ENCODE measurements at places on chromosomes 11 and 22.

DNA sequence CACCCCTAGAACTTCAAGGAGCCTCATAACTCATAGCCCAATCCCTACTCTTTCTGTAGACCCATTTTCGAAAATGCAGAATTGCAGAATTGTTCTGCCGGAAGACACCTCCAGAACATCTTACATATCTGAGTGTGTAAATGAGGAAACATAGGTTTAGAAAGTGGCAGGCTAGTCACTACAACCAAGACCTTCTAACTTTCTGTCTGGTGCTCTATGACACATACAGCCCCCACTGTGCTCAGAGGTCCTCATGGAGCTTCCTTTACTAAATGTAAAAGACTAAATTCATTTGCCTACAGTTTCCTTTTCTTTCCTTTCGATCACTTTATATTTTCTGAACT is 132.1 kb upstream of the DDI1 start:
- DNase-seq: no peak

- no peak for DNase-seq
Measured at GRCh38 chr11:33387581-33387980, 130.4 kb downstream of the HIPK3 start.

DNA sequence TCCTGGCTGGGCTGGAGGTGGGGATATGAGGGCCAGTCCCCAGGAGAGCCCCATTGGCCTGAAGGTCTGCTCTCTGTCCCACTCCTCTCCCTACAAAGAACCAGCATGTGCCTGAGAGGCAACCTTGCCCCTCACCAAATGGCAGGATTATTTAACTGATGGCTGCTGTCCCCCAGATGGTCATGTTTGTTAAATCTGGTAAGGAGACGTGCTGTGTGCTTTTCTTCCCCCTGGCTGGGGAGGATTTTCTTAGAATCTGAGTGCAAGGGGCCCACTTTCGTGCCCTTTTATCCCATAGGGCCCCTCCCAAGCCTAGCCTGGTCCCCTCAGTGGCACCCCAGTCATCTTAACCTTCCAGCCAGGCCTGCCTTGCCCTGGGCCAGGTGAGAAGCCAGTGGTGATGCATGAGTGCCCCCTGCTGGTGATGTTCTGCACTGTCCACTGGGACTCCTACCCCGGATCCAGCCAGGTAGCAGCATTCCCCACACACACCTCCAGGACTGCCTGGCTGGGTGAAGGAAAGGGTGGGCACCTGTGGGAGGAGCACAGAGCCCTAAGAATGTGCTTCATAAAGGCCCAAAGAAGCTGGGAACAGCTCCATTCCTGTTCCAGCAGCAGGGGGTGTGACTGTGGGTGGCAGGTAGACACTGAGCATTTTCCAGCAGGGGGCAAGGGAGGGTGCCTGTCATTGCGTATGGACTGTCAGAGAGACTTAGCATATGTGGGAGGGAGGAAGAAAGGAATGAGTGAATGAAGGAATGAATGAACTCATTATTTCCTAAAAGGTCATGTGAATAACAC is 28.9 kb downstream of the MFNG start:
- peak; percentile 23 for DNase-seq

DNA sequence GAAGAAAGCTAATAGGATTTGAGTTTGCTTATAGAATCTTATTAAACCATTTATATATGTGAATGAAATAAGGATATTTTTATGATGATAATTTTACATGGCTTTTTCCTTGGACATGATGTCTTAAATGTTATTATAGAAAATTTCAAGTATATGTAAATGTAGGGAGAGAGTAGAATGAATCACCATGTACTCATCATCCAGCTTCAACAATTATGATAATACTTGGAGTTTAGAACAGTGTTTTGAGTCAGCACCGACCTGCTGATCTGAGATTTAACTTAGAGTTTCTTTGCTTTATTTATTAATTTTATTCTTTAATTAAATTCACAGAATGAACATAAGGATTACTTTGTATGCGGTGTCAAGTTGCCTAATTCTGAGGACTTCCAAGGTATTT is 193.5 kb downstream of the UVRAG start:
- peak; percentile 73 for DNase-seq

GRCh38 chr22:50268655-50269113 is 1.5 kb downstream of the MAPK11 start:
- no peak for DNase-seq

DNA sequence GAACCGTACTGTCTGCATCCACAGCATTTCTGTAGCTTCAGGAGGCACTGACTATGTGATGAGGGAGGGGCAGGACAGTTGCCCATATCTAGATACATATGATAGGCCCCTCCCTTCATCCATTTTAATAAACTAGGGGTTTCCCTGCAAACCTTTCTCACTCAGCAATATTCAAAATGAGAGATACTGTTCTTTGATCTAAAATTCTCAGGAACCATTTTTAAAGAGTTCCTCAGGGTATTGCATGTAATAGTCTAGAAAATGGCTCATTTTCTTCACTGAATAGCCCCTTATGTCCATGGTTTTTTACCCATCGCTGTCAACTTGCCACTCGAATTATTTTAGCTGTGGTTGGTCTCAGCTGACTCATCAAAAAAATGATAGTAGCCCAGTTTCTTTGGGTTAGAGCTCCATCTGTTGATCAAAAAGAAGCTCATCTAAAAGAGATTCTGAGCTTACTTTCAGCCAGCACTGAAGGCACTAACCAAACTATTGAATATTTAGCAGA is 37.0 kb upstream of the DNAJB7 start:
- peak; percentile 80 for DNase-seq

GRCh38 chr22:47919893-47920292 is 1157.4 kb downstream of the TBC1D22A start:
- DNase-seq: no peak

DNA sequence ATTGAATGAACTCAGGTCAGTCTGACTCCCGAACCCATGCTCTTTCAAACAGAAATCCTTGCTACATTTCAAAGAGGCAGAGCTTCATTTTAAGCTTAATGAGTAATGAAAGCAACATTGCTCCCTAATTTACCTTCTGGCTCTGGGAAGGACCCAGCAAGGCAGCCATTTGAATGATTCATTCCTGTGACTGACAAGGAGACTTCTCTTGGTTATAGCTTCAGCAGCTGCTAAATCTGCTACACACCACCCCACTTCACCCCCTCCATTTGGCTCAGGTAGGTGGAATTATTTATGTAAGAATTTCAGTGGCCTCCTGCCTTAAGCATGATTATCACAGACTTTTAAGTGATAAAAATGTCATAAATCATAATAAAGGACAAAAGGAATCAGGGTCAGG is 117.7 kb downstream of the KCNC1 start:
- DNase-seq: no peak

DNA sequence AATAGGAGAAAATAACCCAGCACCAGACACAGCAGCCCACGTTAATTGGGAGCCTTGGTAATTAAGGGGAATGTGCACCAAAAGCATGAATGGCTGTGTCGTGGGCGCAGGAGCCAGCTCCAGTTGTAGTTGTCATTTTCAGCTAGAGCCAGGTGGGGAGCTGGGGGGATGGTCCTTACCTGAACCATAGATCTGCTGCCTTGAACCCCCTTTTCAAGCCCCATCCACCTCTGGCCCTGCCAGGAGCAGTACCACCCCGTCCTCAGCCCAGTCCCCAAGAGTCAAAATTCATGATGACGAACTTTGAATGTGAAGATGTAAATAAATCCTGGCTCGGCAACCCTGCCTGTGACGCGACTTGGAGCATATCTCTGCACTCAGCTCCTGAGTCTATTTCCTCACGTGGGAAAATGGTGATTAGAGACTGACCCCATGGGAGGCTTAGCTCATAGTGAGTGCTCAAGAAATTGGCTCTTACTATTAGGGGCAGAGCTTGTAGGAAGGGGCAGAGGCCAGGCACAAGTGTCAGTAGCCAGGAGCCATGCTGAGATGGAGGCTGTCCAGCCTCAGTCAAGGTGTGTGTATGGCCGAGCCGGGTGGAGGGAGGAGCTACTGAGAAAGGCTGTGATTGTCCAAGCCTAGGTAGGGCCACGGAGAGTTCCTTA is 794 bp upstream of the FXYD6 start:
- DNase-seq: no peak

GRCh38 chr11:93542811-93543229 is 371 bp downstream of the SMCO4 start:
- DNase-seq: no peak

GRCh38 chr11:66718320-66718971 is 10.6 kb downstream of the SPTBN2 start:
- DNase-seq: no peak

DNA sequence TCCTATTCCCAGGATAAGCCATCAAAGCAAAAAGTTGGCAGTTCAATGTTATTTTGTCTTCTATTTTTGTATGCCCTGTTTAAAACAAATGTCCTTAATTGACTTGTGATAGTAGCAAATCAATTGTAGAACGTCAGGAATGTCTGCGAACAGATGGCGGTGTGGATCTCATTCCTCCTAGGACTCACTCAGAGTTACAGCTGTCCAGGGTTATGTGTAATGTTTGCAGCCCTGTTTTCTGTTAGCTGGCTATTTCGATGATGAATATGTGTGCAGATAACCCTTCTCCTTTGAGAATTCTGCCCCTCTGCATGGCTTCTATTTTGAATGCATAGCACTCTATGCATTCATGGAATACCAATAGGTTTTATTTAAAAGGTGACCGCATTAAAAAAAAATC is 1248.0 kb upstream of the CNTN5 start:
- DNase-seq: no peak

DNA sequence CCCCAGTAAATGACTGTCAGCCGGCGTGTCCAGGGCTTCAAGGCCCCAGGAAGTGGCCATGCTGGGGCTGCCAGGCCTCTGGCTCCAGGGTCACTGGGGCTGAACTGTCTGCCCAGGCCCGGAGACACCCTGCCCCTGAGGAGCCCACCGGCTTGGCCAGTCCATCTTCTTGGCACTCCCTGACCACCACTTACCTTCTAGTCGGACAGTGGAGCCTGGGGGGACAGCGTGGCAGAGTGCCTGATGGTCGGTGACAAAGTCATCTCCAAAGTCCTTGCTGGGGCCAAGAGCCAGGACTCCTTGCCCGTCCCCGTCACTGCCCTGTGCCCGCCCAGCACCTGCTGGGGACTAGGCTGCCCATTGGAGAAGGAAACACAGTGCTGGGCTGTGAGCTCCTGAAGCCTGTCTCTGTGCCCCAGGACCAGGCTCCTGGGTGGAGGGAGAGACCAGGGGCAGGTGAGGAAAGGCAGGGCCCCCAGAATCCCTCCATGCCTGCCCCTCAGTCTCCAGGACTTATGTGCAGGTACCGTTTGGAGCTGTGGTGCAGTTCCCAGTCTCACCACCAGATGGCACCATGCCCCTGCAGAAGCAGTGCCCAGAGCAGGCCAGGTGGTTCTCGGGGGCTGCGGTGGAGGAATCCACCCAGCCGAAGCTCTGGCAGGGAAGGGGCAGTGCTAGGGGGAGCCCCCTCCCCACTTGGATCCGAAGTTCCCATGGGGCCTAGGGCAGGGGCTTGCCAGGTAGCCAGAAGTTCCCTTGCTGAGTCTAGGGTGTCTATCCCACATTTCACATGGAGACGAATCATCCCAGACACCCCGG is 6.0 kb upstream of the CCDC188 start:
- peak; percentile 59 for DNase-seq

- no peak for DNase-seq
Measured at GRCh38 chr11:109071712-109072524, 350.1 kb upstream of the C11orf87 start.

DNA sequence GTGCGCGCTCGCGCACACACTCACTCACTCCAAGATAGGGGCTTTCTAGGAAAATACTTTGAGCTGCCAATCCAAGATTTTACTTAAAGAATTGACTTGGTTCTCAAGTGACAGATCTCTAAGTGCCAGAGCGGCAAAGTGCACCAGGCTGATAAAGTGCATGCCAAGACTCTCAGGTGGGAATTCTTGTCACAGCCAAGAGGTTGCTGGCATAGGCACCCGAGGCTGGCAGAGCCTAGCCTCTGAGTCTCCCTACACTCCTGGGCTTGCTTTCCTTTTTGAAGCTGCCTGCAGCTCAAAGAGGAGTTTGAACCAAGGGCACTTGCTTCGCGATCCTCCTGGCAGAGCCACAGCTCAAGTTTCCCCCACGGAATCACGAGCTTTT is 2.5 kb upstream of the ADM start:
- DNase-seq: no peak

DNA sequence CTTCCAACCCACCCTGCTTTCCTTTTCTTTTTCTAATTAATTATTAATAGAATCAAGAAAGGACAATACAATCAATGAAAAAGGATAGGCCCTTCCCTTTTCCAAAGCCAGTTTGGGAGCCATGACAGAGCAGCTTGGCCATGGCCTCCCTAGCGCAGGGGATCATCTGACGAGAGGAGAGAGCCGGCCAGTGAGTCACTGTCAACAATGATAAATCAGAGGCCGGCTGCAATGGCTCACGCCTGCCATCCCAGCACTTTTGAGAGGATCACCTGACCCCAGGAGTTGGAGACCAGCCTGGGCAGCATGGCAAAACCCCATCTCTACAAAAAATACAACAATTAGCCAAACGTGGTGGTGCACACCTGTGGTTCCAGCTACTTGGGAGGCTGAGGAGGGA is 27.5 kb upstream of the KRTAP5-7 start:
- no peak for DNase-seq

DNA sequence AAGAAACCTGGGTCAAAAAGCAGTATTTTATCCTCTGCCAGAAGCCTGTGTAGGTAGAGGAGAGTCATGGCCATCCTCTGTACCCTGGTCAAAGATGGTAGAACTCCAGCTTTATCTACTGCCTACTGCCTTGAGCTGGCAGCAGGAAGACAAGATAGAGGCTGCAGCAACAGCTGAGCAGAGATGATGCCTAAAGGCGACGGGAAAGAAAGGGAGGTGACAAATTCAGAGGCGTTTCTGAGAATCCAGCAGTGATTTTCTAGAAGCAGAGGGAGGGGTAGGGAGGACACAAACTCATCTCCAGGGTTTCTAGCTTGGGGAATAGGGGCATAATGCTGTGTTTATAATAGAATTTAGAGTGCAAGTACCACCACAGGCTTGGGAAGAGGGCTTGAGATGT is 15.5 kb upstream of the C1QTNF4 start:
- no peak for DNase-seq

DNA sequence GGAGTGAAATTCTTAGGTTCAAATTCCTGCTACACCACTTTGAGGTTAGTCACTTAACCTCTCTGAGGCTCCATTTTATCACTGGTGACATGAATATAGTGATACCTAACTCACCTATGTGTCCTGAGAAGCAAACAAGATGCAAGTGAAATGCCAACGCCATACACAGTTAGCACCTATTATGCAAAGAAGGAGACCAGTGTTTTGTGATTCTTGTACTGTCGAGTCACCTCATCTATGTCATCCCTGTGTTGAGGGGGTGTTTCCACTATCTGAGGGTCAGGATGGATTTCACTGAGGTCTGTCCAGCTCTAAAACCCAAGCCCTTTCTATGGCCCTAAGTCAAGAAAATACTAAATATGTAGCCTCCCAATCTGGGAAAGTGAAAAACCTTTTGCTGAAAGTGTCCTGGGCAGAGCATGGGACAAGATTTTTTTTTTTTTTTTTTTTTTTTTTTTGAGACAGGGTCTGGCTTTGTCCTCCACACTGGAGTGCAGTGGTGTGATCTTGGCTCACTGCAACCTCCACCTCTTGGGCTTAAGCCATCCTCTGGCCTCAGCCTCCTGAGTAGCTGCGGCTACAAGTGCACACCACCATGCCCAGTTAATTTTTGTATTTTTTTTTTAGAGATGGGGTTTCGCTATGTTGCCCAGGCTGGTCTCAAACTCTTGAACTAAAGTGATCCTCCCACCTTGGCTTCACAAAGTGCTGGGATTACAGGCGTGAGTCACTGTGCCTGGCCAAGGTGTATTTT is 5.0 kb upstream of the MCM5 start:
- no peak for DNase-seq
